ENCODE measurements at places on chromosomes 16 and 17.

DNA sequence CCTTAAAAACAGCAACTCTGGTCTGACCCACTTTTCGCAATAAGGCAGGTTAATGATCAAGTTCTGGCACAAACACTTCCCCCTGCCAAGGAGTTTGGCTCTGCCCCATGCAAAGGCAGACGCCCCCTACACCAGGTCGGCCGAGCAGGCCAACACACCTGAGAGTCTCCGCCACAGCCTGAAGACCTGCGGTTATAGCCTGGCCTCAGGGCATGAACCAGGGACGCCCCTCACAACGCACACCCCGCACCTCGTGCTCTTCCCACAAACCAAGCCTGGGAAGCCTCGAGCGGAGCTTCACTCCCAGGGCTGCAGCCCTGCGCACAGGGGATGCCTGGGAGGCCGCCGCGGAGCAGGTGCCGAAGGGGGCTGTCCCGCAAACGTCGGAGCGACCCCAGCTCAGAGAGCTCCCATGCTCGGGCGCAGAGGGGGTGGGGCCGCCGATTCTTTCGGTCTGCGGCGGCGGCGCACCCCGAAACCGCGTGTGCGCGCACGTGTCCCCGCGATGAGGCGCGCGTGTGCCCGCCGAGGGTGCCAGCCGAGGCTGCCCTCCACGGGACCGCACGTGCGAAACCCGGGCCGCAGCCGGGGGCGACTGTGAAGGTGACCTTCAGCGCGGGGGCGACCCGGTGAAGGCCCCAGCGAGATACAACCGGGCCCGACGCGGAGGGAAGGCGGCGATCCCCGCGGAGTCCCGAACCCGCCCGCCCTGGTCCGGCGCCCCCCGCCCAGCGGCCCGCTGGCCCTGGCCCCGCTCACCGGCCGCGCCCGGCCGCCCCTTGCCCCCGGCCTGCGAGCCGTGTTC is 559 bp downstream of the CLUH start:
- peak; percentile 45 for DNase-seq

- DNase-seq, result no peak
These were observed 13.5 kb downstream of the SARM1 start for GRCh38 chr17:28385037-28385400.

GRCh38 chr17:80866050-80866793 is 125.4 kb upstream of the CHMP6 start:
- DNase-seq, result peak; percentile 92

DNA sequence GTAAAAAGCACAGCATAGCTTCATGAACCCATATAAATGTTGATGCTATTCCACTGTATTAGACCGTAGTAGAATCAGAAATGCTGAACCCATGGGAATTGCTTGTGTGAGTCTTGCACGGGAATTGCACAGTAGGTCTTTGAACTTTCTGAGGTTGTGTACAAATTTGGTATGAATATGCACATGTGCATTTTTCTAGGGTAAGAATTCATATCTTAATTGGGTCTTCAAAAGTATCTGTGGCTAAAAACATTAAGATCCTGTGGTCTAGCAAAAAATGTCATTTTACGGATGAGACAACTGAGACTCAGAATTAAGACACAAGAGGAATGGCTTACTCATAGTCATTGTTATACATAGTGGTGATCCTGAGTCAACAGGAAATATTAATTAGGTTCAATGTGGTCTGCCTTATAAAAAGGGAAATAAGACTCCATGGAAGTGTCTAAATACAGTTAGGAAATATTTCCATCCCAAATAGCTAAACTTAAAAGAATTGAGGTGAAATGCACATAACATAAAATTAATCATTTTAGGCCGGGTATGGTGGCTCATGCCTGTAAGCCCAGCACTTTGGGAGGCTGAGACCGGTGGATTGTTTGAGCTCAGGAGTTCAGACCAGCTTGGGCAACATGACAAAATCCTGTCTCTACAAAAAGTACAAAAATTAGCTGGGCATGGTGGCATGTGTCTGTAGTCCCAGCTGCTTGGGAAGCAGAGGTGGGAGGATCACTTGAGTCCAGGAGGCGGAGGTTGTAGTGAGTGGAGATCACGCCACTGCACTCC is 22.8 kb downstream of the TAOK1 start:
- DNase-seq, result no peak

- no peak for DNase-seq
These were observed 21.4 kb upstream of the IRX6 start for GRCh38 chr16:55302635-55303034.

DNA sequence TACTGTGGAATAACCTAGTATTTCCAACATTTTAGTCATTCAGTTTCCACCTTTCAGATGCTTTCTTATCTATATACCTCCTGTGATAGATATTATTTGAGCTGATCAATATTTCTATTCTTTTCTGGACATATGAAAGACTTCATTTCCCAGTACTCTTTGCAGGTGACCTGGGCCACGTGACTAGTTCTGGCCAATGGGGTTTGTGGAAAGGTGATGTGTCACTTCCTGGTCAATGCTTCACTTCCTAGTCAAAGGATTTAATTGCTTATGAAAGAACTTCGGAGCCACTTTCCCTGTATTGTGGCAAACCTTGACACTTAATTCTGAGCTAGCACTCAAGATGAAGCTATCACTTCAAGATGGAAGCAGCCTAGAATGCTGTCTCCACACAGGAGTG is 248.9 kb upstream of the FOXF1 start:
- DNase-seq, result no peak

DNA sequence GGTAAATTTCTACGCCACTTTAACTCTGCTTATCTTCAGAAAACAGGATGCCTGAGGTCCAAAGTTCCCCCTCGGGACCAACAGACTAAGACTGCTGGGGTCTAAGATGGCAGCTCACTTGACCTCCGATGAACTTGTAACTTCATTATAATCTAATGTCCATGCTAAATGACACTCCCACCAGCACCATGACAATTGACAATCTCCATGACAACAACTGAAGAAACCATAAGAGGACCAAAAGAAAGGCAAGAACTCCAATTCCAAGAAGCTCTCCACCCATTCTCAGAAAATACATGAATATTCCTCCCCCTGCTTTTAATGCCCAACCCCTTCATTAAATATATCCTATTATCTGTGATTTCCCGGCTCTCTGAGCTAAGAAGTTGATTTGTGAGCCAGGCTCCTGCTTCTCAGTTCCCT is 7.5 kb downstream of the CCL4 start:
- DNase-seq, result no peak

DNA sequence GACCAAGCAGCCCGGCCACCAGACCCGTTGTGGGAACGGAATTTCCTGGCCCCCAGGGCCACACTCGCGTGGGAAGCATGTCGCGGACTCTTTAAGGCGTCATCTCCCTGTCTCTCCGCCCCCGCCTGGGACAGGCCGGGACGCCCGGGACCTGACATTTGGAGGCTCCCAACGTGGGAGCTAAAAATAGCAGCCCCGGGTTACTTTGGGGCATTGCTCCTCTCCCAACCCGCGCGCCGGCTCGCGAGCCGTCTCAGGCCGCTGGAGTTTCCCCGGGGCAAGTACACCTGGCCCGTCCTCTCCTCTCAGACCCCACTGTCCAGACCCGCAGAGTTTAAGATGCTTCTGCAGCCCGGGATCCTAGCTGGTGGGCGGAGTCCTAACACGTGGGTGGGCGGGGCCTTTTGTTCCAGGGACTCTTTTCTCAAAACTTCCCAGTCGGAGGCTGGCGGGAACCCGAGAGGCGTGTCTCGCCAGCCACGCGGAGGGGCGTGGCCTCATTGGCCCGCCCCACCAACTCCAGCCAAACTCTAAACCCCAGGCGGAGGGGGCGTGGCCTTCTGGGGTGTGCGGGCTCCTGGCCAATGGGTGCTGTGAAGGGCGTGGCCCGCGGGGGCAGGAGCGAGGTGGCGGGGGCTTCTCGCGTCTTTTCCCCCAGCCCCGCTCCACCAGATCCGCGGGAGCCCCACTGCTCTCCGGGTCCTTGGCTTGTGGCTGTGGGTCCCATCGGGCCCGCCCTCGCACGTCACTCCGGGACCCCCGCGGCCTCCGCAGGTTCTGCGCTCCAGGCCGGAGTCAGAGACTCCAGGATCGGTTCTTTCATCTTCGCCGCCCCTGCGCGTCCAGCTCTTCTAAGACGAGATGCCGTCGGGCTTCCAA is at the start of gene SLC2A4:
Gene SLC2A4 (plus strand): TSS at position 645 of the 879 bp plus-strand sequence. CDS start 217 bp downstream, at position 862.
- DNase-seq, result peak; percentile 97

DNA sequence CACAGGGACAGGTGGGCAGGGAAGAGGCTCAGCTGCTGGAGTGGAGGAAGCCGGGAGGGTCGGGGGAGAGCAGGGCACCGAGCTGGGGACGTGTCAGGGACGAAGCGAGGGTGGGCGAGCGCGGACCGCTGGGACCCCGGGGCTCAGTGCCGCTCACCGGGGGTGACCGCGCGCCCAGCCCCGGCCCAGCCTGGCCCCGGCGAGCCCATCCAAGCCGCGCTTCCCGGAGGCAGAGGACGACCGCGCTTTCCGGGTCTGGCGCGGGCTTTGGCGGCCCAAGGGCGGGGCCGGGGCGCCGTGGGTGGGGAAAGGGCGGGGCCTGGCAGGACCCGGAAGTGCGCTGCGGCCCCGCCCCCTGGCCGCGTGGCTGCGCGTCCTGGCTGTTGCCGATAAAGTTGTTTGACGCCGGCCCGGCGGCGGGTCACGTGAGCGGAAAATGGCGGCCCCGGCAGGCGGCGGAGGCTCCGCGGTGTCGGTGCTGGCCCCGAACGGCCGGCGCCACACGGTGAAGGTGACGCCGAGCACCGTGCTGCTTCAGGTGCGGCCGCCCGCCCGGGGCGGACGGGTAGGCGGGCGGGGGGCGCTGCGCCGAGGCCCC is at the start of gene ASPSCR1:
Gene ASPSCR1 (plus strand): TSS at position 419 of the 598 bp plus-strand sequence. CDS start 18 bp downstream, at position 437.
- peak; percentile 97 for DNase-seq

- DNase-seq, result no peak
These were observed 101.3 kb upstream of the C17orf78 start for GRCh38 chr17:37274461-37274860.

DNA sequence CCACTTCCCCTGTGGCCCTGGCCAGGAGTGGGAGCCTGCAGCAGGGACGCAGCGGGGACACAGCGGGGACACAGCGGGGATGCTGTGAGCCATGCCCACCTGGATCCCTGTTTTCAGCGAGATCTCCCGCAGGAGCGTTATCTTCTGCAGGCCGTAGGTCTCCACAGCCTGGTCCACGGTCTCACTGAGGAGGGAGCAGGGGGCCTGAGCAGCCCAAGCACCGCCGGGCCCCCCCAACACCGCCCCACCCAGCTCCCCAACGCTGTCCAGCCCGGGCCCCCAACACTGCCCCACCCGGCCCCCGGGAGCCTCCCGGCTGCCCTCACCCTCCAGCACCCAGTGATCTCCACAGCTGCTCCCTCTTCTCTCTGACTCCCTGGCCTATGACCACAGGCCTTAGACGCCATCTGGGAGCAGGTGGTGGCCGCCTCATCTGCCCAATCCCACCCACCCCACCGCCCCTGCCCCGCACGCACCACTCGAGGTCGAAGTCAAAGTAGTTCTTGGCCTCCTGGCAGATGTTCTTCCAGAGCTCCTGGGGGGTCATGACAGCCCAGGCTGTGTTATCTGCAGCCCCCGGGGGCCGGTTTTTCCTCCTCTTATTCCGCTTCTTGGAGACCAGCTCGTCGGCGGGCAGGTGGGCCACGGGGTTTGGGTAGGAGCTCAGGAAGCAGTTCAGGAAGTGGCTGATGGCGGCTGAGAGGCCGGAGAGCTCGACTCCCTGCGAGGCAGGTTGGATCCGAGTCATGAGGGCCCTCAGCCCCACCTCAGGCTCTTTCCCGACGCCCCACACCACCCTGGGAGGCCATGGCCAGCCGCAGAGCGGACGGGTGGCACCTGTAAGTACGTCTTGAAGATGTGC is 17.0 kb downstream of the CLUH start:
- DNase-seq, result no peak

GRCh38 chr17:12627781-12628451 is 37.8 kb upstream of the MYOCD start:
- peak; percentile 60 for DNase-seq

DNA sequence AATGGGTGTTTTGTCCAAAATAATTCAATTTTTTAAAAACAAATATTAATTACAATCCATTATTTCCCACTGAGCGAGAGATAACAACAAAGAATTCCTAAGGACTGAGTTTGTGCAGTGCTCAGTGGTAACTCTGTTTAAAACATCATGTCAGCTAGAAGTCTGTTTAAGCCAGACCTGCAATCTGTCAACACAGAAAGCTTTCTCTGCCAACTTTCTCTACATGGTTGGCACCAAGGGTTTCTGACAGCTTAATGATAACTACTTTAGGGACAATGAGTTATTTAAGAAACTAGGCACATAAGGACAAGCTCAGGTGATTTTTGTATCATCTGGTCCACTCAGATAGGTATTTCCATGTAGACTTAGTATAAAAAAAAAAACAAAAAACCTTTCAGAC is 81.8 kb downstream of the WDR59 start:
- DNase-seq, result no peak

DNA sequence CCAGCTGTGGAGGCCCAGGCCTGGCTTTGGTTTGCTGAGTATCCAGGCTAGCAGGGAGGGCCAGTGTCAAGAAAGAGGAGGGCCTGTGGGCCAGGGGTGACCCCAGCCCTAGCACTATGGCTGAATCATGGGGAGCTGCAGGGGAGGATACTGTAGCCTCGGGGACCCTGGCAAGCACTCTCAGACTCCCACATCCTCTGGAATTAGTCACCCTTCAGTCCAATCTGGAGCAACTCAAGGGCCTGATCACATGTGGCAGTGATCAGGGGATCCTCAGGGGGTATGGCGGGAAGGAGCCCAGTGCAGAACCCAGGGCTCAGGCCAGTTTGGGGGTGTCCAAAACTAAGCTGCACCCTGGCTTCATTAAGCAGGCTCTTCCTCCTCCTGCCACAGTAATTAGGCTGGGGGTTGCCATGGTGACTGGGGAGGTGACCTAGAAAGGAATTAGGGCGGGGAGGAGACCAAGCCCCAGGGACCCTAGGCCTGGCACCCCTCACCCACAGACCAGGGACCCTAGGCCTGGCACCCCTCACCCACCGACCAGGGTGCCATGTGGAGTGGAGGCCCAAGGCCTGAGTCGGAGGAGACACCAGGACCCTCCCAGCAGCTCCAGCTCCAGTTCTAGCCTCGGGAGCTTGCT is 5.8 kb downstream of the NLGN2 start:
- peak; percentile 64 for DNase-seq

DNA sequence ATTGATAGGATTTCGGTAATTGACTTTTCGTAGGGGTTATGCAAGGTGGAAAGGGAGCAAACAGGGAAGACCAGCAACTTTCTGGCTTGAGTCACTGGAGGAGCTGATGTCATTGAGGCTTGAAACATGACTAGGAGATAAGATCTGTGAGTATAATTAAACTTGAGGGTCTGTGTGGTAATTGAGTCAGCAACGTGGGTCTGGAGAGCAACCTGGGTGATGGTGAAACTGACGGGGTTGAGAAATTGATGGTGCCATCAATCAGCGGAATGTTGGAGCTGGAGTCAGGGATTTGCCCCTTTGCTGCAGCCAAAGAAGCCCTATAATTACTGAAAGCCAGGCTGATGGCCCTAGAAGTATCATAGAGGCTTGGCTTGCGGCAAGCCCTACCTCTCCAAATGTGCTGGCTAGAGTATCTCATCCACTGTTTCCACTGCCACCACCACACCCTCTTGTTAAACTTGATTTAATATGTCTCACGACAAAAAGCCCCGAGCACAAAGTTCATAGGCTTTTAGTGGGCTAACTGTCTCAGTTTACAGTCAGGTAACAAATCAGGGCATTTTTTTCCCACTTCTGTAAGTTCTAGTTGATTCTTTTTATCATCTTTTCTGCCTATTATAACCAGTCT is 186.9 kb upstream of the ELAC2 start:
- DNase-seq, result no peak

Data from eye (tissue), 1 donor.